ENCODE measurements at places on chromosomes 1 and 21. TPM values are rescaled to one million over a fixed set of nuclear protein-coding genes. Genes with fewer than 3 reads are reported as not detected.

AMY1B gene
- 3.2 TPM for total RNA-seq

SPRR2E gene
- total RNA-seq = not detected

IGFN1 gene
- total RNA-seq = not detected

POTED gene
- not detected for total RNA-seq

URB2 gene
- 16.7 TPM for total RNA-seq

FCRL2 gene
- total RNA-seq = not detected

RAD54L gene
- 1.1 TPM for total RNA-seq

SIK1 gene
- total RNA-seq = 63.0 TPM

CASZ1 gene
- total RNA-seq = 15.7 TPM

TBX19 gene
- total RNA-seq = 4.1 TPM

NES gene
- 11.3 TPM for total RNA-seq

CRABP2 gene
- 5.5 TPM for total RNA-seq

AMY2B gene
- 38.5 TPM for total RNA-seq

GGPS1 gene
- total RNA-seq = 42.4 TPM

TIE1 gene
- 29.3 TPM for total RNA-seq

MYOM3 gene
- total RNA-seq = 0.08 TPM

CGN gene
- total RNA-seq = 3.3 TPM

LAX1 gene
- 0.17 TPM for total RNA-seq

OR2L5 gene
- total RNA-seq = 0.23 TPM

UHMK1 gene
- total RNA-seq = 29.6 TPM

SPRR4 gene
- total RNA-seq = not detected

MAN1C1 gene
- 18.0 TPM for total RNA-seq

ENTREP3 gene
- 19.4 TPM for total RNA-seq

MATN1 gene
- total RNA-seq = 0.72 TPM

TCHH gene
- 0.05 TPM for total RNA-seq

EEIG2 gene
- total RNA-seq = 10.7 TPM

ASAP3 gene
- 126 TPM for total RNA-seq

VPS45 gene
- 36.8 TPM for total RNA-seq

CDA gene
- total RNA-seq = not detected

SHISAL2A gene
- total RNA-seq = 0.37 TPM
